Foreskin melanocyte (primary cell): ENCODE measurements at places on chromosomes 12 and 14.

DNA sequence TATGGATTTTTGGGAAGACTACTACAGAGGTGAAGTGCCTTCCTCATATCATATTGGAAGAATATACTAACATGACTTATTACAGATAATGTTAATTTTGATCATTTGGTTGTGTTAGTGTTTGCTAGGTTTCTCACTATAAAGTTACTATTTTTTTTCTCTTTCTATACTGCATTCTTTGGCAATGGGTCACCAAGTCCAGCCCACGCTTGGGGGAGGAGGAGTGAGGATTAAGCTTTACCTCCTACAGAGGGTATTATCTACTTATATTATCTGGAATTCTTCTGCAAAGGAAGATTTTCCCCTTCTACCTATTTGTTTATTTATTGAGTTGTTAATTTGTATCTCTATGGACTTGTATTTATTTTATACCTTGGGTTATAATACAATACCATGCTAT, 31.5 kb downstream of the SCN8A start:
- no peak for DNase-seq

DNA sequence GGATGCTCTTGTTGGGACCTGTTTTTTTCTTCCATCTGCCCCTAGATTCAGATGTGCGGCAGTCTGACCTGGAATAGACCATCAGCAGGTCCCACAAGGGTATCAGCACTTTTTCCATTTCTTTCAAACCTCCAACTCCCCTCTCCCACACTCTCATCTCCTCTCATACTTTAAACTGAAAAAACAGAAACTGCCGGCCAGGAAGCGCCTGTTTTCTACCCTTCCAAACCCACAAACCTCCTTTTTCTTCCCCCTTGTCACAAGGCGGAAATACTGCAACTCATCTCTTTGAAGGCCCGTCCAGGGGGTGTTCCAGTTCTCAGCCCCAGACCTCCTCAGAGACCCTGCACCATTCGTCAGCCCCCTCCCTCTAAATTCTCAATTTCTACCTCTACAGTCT, 62.5 kb upstream of the FKBP4 start:
- DNase-seq: no peak

DNA sequence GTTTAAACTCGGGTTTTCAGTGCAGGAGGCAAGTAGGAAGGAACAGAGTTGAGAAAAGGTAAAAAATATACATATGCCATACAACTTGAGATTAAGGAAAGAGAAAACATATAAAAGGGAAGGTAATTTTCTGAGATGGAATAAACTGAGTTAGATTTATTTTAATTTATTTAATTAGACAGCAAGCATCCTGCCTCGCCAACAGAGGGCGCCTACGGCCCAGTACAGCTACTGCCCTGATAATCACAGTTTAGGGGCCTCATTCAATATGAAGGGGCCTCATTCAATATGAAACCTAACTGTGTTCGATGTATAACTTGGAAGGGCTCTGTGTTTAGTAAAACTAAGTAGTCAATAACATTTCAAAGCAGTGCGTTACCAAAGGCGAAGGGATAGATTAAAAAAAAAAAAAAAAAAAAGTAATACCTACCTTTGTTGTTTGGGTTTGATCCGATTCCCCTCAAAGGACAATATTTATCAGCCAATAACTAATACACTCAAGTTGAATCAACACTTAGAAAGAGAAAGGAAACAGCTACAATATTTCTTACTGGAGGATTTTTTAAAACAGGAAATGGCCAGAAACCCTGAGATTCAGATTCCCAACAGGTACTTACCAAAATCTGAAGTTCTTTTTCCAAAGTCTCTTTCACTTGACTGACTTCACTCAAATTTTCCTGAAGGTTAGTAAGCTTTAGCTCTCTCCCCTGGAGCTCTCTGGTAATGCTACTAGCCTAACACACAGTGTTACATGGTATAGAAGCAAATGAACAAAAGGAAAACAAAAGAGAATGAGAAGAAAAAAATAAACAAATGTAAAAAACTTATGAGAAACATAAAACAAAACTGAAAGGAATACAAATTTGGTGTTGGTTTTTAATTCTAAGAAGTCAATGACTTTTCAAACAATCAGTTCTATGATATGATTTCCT, 70.0 kb upstream of the VPS33A start:
- DNase-seq: peak; percentile 12

GRCh38 chr12:5447320-5447719, 15.4 kb downstream of the NTF3 start:
- DNase-seq: no peak

GRCh38 chr12:55931780-55932550, 1.0 kb downstream of the DGKA start:
- no peak for DNase-seq

DNA sequence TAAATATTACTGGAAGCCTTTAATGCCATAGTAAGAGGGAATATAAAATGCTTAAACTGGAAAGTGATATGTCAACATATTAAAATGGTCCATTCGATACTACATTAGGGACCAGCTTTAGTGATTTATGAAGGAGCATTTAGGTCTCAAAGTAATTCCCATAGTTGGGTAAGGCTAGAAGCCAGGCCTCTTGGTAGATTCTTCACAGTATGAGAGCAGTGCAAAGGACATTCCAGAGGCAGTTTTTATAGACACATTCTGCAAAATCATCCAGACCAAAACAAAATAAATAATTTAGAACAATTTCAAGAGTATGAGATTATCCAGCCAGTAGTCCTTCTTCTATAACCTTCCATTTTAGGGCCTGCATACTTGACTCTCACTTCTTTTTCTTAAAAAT, 142.6 kb upstream of the PDZRN4 start:
- DNase-seq: no peak

DNA sequence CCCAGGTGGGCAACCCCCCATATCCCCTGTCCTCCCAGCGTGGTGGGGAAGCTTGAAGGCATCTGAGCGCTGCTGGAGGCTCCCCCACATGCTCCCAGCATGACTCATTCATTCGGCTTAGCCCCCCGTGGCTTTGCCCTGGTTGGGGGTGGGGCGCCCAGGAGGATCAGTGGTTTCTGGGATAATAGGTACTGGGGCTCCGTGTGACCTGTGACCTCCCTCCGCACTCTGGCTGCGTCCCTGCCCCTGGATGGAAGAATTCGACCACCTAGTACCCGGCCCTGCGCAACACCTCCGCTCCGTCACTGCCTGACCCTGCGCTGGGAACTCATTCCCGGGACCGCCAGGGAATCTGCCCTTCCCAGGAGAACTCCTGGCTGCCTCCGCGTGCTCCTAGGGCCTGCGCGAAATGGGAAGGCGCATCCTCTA, 120.1 kb downstream of the AACS start:
- DNase-seq: no peak

DNA sequence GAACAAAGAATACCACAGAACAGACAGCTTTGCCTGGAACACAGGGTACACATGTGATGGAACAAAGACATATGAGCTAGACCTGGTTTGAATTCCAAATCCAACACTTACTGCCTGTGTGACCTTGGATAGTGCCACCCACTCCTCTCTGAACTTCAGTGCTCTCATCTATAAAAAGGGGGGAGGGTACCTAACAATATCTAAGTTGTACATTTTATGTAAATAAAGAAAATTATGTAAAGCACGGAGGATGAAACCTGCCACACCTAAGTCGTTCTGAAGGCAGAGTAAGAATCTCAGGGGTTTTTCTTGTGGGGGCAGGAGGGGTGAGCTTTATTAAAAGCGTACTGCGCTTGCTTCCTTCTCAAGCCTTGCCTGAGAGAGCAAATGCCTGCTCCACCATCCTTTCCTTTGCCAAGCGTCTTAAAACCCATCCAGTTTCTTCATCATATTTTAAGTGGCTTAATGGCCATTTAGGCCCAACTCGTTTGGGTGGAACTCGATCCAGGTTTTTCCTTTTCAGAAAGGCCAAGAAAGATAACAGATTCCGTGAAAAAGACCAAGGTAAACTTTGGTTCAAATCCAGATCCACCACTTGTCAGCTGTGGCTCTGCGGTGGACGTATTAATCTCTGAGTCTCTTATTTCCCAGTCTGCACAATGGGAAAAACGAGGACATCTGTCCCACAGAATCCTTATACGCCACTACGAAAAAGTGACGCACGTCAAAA, 946 bp downstream of the DDX24 start:
- no peak for DNase-seq

- no peak for DNase-seq
Observed at GRCh38 chr14:28247491-28247890, 519.1 kb upstream of the FOXG1 start.

- DNase-seq: no peak
Observed at GRCh38 chr14:34363733-34364134, 98.3 kb downstream of the SPTSSA start.

DNA sequence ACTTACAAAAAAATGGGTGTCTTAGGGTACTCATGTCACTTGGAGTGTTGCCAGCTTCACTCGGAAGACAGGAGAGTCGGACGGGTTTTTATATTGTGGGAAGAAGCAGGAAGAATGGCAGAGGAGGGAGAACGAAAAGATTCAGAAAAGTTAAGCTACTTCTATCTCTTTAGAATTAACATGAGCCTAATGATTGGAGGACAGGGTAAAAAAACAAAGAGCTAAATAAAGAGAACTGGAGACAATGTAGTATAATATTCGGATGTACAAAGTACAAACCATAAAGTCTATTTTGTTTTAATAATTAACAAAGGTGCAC, 43.9 kb downstream of the EFCAB11 start:
- no peak for DNase-seq

DNA sequence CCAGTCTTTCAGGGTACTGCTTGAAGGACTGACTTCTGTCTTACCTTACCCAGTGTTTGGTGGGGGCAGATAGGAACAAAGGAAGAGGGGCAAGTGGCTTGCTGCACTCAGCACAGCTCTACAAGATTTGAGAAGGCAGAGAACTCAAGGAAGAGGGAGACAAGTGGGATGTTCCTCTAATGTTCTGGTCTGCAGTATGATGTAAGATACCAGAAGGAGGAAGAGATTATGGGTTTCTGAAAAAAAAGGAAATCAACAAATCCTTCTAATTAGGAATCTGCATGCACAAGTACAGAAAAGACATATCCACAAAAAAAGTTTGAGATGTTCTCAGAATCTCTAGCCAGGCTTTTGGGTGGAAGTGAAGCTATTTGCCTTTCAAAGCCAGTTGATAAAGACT, 37.1 kb downstream of the USP15 start:
- DNase-seq: no peak

- no peak for DNase-seq
Observed at GRCh38 chr12:24850496-24850895, 98.4 kb downstream of the BCAT1 start.

GRCh38 chr14:22995889-22996625, 13.7 kb upstream of the AJUBA start:
- DNase-seq: no peak

GRCh38 chr12:24739106-24739779, 209.7 kb downstream of the BCAT1 start:
- DNase-seq: no peak

DNA sequence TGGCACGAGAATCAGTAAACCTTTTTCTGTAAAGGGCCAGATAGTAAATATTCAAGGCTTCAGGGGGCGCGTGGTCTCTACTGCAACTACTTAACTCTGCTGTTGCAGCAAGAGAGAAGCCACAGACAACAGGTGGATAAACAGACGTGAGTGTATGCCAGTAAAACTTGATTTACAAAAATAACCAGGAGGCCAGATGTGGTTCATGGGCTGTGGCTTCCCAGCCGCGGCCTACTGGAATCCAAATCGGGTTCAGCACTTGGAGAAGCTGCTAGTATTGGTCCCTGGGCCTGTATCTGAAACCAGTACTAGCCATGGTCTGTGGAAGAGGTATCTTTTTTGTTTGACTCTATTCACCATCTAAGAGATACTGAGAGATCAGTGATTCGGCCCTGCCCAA, 13.3 kb downstream of the PPP2R5C start:
- no peak for DNase-seq

GRCh38 chr14:105488781-105489541, 2.1 kb upstream of the TEDC1 start:
- no peak for DNase-seq
